ENCODE measurements at places on chromosomes 16 and 17.

- DNase-seq, result no peak
These were observed 23.7 kb downstream of the SBK1 start for GRCh38 chr16:28316054-28316453.

GRCh38 chr17:45315648-45316433, 979 bp downstream of the MAP3K14 start:
- no peak for DNase-seq

- DNase-seq, result peak; percentile 9
These were observed at the start of gene ZFP3 for GRCh38 chr17:5078106-5079028. Gene ZFP3 (plus strand): TSS chr17:5078467. CDS start chr17:5091505, 13,038 bp downstream.

- DNase-seq, result no peak
These were observed 132.2 kb downstream of the SKAP1 start for GRCh38 chr17:48297825-48298224.

- no peak for DNase-seq
These were observed 13.9 kb downstream of the KIAA0513 start for GRCh38 chr16:85041219-85042166.

- no peak for DNase-seq
These were observed 6.6 kb upstream of the TSPOAP1 start for GRCh38 chr17:58335061-58335731.

- no peak for DNase-seq
These were observed 83.0 kb downstream of the ABCC1 start for GRCh38 chr16:16032271-16032979.

DNA sequence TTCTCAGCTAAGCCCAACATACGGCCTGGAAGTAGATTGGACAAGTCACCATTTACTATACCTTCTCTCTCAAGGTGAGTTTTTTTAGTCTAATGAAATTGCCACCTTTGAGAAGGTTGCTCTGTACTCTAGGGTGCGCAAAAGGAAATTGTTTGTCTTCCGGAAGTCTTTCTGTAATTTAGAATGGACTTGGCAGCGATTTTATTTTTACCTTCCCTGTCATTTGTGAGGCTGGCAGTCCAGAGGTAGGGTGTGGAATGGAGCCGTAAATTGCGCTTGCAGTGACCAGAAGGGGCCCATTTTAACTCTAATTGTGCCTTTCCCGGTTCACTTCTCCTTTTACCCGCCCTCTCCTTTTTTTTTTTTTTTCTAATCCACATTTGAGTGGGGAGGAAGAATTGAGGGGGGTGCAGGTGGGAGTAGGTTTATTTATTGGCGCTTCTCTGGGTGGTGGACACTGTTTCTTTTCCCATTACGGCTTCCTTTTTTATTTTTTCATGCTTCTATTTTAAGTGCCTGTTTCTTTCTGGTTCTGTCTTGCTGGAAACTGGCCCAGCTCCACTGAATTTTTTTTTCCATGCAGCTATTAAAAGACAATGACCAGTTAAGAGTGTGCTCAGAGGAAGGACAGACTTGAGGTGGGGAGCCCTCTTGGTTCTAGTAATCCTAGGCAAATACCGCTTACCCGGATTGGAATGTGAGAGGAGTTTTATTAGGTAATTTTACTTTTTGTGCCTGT, 89.7 kb upstream of the CLEC18A start:
- DNase-seq, result no peak

- no peak for DNase-seq
These were observed 729 bp downstream of the P2RX5 start for GRCh38 chr17:3695129-3695722.

DNA sequence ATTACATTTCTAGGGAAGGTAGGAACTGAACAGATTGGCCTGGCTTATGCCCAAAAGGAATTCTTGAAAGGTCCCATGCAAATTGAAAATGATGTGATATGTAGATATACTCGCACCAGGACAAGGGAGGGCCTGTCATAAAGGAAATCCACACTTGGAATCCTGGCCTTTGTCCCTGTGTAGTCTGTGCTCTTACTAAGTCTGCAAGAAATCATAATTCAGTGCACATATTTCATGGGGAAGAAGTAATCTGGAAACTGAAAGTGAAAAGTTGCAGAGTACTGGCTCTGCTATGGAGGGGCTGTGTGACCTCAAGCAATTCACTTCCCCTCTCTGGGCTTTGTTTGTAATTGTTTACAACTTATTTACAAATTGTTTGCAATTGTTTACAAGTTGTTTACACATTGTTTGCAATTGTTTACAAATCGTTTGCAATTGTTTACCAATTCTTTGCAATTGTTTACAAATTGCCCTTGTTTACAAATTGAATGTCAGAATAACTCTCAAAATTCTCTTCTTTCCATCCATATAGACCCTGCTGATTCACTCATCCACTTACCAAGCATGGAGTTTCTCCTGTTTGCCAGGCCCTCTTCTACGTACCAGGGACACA, 12.9 kb downstream of the SCNN1G start:
- DNase-seq, result no peak

- DNase-seq, result no peak
These were observed 299.3 kb upstream of the PSMD7 start for GRCh38 chr16:73997340-73997711.

DNA sequence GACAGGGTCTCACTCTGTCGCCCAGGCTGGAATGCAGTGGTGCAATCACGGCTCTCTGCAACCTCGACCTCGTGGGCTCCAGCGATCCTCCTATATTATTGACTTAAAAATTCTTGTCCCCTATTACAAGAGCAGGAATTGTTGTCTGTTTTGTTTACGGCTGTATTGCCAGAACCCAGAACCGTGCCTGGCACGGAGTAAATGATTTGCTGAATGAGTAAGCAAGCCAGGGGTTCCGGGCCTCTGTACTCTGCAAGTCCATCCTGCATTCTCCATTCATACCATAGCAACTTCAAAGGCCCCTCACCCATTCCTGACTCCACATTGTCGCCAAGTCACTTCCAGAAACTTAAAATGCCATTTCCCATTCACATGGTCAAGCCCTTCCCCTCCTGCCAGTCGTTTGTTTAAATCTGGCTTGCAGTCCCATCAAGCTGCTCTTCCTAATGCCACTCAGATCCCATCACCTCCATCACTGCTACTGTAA, 6.9 kb downstream of the ADCY9 start:
- DNase-seq, result no peak

DNA sequence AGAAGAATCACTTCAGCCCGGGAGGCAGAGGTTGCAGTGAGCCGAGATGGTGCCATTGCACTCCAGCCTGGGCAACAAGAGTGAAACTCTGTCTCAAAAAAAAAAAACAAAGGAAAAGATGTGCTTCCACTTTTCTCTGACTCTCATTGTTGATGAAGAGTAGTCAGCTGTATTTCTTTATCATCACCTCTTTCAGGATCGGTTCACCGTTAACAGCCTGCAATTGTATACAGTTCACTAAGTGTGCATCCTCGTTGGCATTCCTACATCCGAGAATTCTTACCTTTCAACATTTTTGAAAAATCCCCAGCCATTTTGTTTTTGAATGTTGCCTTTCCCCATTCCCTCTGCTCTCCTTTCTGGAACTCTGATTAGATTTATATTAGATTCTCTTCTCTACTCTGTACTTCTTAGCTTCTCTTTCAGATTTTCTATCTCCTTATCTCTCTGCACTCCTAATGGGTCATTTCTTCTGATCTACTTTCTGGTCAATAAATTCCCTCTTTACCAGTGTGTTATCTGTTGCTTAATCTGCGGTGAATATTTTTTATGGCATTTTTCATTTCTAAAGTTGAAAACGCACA, 26.9 kb upstream of the ZC3H18 start:
- no peak for DNase-seq

GRCh38 chr16:77171745-77172635, 19.0 kb upstream of the MON1B start:
- no peak for DNase-seq

DNA sequence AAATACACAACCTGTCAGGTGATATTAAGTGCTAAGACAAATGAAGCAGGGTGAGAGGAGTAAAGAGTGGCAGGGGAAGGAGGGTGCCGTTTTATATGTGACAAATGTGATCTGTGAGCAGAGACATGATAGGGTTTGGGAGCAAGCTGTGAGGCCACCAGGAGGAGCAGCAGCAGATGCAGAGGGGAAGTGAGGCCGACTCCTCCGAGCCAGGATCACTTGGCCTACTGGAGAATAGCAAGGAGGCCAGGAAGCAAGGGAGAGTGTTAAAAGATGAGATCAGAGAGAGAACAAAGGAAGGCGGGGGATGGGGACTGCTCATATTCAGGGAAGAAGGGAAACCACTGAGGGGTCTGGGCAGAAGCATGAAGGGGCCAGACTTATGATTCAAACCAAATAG, 129.4 kb downstream of the TANGO6 start:
- no peak for DNase-seq

DNA sequence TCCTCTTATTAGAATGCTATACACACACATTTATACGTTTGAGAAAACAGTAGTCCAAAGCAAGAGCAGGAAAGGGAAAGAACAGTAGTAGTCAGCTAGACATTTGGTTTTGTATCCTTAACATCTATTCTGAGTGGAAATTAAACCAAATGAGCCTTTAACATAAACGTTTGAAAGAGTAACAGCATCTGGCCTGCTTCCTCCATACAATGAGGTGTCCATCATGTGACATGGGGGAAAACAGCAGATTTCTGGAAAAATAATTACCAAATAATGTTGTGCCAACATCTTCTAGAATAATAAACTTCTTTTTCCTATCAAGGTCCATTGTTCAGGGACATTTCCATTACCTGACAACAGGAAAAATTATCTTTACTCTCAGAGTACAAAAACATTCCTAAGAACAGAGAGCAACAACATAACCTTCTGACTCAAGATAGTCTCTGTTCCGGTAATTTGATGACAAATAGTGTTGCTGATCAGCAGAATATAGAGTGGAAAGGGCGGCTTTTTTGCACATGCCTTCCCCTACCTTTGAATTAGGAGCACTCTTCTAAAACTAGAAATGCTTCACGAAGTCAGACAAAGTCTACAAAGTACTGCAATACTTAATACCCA, 20.2 kb downstream of the CYTH1 start:
- no peak for DNase-seq

DNA sequence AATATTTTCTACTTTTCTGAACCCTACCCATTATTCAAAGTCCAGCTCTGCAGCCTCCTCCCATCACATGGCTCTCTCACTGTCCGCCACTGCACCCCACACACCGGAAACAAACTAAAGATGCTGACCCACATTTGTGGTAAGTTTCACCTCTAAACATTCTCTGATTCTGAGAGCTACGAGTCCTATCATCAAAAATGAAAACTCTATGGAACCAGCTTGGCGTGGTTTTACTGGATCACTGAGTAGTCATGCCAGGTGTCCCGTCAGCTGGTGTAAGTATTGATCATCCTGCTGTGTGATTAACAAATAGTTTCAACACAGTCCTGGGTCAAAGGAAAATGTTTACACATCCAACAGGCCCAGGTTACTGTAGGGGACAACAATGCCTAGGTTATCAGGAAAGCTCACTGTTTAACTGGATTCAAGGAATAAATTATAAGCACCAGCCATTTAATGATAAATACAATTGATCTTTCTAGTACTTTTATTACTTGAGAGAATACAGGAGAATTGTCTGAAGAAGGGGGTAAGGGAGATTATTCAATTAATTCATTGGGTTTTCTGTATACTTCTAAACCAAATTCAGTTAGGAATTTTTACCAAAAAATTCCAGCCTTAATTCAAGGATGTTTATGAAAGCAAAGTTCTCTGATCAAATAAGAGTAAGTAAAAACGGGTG, 33.9 kb downstream of the CYTH1 start:
- DNase-seq, result no peak

GRCh38 chr17:56912105-56912999, 1.5 kb downstream of the TRIM25 start:
- DNase-seq, result no peak

- DNase-seq, result no peak
These were observed 1.4 kb downstream of the MPRIP start for GRCh38 chr17:17043461-17044271.

DNA sequence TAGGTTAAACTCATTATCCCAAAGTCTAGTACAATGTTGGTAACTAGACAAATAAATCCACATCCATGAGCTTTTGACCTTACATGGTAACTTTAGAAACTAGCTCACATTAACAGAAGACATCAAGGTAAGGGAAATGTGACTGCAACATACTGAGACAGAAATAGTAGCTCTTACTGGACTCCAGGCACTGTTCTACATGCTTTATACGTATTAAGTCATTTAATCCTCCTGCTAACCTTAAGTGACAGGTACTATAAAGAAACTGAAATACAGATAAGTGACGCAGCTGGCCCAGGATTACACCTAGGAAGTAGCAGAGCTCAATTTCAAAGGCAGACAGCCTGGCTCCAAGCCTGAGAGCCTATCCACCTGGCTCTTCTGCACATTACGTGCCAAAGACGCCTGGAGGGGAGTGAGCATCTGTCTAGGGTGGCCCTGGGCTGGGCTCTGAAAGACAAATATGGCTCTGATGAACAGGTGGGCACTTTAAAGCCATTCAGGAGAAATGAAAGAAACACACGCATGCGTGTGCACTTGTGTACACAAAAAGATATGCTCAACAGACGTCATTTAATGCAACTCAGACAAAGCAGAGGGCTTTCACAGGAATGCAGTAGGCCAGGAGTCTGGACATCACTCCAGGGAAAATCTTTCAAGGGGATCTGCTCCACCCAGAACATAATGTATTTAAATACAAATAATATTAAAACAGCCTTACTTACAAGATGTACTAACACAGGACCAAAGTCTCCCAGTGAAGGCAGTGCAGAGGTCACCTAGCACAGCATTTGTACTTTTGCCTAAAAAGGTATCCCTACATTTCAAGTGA, 4.4 kb downstream of the ZC3H7A start:
- DNase-seq, result no peak

DNA sequence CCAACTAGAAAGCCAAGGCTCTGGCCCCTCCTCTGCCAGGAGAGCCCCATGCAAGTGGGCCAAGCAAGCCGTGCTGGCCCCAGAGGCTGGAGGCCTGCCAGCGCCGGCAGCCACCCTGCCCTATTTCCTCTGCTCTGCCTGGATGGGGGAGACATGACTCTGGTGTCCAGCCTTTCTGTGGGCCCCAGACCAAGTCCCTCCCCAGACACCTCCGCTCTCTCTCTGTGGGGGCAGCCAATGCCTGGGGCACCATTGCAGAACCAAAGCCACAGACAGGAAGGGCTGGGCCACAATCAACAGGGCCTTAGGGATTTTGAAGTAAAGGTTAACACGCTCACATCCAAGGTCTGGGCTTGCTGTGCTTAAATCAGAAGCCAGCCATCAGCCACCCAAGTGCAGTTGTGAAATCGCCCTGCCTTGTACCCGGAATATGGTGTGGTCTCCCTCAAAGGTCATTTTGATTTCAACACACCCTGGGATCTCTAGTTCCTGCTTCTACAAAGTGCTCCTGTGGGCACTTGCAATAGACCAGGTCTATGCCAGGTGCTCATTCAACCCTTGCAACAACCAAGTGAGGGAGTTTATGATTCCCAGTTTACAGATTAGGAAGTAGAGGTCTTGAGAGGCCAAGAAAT, 63.5 kb upstream of the TEX2 start:
- no peak for DNase-seq
